Psoas muscle (tissue), 8 donors: ENCODE measurements at places on chromosomes 3 and 15.

GRCh38 chr3:97692831-97693230 lies 71.7 kb upstream of the ARL6 start:
- no peak for DNase-seq

- no peak for DNase-seq
Observed at GRCh38 chr3:71684757-71685386, 40.3 kb downstream of the EIF4E3 start.

DNA sequence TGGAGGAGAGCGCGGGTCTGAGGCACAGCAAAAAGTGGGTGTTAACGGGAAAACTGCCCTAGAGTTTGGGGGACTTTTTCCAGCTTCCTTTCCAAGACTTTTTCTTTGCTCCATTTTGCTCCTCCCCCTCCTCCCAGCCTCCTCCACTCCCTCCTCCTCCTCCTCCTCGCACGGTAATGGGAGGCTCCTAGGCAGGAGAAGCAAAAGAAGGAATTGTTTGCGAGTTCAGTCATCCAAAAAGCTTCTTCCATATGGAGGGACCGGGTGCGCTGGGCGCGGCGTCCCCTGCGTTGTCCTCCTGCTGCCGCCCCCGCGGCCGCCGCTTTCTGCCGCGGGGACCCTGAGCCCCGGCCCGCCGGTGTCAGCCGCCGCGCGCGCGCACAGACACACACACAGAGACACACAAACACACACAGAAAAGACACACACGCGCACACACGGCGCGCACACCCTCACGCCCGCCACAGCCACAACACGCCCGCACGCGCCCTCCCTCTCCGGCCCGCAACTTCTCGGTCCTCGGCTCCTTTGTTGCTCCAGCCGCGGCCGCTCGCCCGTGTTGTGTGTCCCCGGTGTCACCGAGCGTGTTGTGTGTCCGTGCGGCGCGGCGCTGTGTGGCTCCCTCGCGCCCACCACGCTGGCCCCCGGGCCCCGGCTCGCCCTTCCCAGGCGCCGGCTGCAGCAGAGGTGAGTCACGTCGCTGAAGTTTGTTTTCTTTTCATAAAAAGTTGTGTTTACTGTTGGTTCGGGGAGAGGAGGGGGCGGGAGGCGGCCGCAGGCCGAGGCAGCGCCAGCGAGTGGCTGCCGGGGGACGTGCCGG lies at the start of gene BOC:
Gene BOC, plus strand, starts transcription at position 228 of the 820 bp plus-strand sequence. CDS start 38,246 bp downstream, outside the sequence.
- DNase-seq: peak; percentile 43

DNA sequence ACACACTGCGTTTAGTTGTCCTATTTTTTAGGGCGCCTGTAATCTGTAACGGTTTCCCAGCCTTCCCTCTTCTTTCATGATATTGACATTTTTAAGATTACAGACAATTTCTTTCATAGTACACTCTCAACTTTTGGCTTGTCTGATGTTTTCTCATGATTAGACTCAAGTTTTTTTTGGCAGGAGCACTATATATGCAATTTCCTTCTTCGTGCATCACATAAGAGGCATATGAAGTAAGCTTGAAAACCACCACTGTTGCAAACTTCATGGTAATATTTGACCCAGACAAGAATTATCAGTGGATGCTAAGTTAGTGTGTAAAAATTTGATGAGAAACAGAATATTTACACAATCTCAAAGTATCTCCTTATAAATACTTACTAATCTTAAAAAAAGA lies 119.2 kb upstream of the CMC1 start:
- DNase-seq: no peak

DNA sequence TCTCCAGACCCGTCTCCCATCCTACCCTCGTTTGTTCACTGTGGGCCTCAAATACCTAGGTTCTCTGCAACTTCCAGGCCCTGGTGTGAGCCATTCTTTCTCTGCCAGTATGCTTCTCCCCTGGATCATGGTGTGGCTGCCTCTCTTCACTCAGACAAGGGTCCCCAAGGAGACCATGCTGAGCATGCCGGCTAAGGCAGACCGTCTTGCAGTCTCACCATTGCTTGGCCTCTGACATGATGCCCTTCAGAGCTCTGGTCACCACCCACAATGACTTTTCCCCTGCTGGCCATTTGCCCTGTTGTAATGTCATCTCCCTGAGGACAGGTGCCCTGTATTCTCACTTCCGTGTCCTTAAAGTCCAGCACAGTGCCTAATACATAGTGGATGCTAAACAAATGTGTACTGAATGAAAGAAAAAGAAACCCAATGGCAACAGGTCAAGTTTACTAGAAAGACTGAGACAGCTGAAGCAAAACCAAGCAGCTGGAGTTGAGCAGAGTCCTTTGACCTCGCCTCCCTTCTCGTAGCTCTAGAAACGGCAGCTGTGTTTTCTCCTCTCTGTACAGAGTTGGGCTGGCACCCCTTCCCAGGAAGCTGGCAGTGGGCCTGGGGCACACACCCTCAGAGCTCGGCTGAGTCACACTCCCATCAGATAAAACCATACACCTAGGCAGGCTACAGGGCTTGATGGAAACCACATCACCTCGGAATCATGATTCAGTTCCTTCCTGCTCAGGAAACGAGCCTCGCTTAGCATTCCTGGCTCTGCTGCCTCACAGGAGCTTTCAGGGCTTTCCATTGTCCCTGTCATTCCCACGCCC lies 8.6 kb downstream of the TLR9 start:
- DNase-seq: peak; percentile 74

- no peak for DNase-seq
Observed at GRCh38 chr3:38478901-38479300, 17.2 kb upstream of the EXOG start.

- no peak for DNase-seq
Observed at GRCh38 chr3:15505479-15506165, 15.9 kb downstream of the COLQ start.

DNA sequence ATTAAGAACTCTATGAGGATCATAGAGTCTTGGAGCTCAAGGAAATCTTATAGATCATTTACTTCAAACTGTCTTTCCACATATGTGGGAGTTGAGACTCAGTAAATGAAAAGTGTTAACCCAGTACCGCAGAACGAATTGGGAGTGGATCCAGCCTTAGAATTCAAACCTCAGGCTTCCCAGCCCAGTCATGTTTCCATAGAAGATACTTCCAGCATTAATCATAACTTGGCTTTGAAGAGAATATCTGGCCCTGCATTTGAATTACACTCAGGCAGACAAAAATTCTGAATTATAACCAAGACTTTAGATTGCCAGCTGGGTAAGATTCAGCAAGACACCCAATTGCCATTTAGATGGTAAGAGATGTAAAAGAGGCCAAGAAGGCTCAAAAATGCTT lies 972.0 kb downstream of the TUSC7 start:
- DNase-seq: no peak

- DNase-seq: peak; percentile 84
Observed at GRCh38 chr15:31366169-31366734, 39.6 kb downstream of the KLF13 start.

DNA sequence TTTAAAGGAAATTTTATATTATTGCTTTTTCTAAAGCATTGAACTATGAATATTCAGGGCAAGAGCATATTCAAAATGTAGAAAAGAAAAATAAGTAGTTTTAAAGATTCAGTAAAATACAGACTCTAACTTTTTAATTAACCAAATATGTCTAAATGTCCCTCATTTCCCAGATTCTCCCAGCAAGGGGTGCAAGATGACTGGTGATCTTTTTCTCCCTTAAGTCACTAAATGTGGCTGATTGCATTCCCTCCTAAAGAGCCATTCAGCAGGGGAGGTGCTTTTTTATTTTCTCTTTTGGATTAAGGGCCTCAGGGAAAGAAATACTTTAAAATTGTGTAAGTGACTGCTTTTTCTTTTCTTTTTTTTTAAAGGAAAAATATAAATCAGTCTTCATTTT lies 406.9 kb downstream of the OXSM start:
- no peak for DNase-seq

- no peak for DNase-seq
Observed at GRCh38 chr15:69150841-69151240, 9.6 kb upstream of the GLCE start.

- DNase-seq: no peak
Observed at GRCh38 chr3:190706582-190706981, 155.9 kb downstream of the GMNC start.

GRCh38 chr3:155859859-155860258 lies 5.6 kb upstream of the SLC33A1 start:
- DNase-seq: no peak

DNA sequence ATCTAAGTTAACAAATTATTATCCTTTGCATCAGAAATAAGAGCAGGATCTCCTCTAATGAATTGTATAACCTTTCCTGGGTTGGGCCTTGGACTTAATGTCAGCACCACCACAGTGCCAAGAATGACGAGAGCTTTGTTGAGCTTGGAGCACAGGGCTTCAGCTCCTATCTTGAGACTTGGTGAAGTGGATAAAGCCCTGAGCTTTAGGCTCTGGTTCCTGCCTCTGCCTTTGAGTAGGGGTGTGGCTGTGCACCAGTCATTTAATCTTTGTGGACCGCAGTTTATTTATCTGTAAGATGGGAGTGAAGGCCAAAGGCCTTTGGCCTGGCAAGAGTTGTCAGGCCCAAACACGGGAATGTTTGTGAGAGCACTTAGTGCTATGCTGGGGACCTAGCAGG lies 162.2 kb downstream of the VGLL4 start:
- DNase-seq: no peak

DNA sequence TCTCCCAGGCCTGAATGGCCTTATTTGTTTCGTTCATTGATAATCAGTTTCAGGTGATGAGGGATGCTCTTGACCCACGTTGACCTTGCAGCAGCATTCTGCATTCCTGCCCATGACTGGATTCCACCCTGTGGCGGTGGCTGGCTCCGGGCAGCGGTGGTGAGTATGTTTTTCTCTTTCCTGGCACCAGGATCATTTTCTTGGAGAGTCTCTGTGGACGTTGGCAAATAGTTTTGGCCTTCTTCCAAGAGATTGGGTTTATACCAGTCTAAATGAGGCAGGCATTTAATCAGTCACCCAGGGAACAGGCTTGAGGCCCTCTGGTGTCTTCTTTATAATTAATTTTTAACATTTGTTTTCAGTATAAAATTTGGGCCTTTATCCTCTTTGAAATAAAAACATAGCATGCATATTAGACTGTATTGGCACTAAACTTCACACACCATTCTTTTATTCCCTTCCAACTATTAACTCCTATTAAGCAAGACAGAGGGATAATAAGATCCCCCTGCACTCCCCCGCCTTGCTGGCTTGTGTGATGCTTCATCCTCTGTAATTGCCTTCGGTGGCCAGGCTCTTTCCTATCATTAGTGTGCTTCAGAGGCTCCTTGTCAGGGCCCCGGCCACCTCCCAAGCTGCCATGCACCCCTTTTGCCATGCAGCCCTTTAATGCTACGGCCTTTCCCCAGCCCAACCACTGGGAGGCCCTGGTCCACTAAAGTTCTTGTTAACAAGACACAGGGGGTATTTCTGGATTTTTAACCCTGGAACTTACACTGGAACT lies 176.2 kb upstream of the TOPAZ1 start:
- no peak for DNase-seq

DNA sequence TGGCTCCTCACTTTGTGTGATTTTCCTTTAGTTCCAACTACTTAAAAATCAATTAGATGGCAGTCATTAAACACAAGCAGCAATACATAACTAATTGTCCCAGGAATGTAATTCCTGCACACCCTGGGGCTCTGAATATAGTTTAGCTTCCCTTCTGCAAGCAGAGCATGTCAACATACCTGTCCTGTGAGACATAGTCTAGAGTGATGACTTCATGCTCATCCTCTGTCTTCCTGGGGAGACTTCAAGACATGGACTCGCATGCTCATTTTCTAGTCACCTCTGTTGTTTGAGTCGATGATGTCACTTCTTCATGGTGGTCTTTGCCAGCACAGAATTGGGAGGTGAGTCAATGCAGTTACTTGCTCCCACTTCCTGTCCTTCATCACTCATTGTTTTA lies 15.7 kb downstream of the C3orf52 start:
- DNase-seq: no peak

- no peak for DNase-seq
Observed at GRCh38 chr15:41905036-41905793, 11.4 kb upstream of the SPTBN5 start.

GRCh38 chr3:190721330-190721729 lies 141.2 kb downstream of the GMNC start:
- DNase-seq: no peak

DNA sequence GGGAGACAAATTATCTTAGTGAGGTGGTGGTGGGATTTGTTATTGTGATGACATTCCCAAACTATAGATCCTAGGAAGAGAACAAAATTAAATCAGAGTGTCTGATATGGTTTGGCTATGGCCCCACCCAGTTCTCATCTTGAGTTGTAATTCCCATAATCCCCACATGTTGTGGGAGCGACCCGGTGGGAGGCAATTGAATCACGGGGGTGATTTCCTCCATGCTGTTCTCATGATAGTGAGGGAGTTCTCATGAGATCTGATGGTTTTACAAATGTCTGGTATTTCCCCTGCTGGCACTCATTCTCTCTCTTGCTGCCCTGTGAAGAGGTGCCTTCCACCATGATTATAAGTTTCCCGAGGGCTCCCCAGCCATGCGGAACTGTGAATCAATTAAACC lies 62.0 kb downstream of the RPL22L1 start:
- no peak for DNase-seq

DNA sequence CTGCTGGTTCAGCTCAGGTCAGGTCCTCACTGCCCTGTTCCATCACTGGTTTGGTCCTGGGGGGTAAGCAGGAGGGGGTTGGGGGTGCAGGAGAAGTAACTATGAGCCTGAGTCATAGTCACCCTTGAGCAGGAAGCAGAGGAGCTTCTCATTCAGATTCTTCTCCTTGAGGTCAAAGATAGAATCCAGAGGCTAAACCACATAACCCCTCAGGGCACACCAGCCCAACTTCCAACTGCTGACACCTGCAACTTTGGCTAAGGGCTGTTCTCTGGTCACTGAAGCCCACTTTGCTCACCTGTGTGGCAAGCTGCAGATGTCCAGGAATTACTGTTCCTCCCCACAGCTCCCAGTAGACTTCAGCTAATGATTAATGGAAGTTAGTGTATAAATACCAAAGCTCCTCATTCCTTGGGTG lies 48.8 kb upstream of the LRRFIP2 start:
- DNase-seq: no peak

GRCh38 chr15:76674883-76675282 lies 230.3 kb downstream of the SCAPER start:
- DNase-seq: no peak

DNA sequence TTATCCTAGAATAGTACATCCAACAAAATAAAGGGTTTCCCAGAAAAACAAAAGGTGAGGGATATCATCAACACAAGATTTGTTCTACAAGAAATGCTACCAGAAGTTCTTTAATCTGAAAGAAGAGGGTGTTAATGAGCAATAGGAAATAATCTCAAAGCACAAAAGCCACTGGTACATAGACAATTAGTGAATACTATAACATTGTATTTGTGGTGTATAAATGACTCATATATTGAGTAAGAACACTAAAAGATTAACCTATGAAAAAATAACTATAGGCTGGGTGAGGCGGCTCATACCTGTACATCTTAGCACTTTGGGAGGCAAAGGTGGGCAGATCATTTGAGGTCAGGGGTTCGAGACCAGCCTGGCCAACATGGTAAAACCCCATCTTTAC lies 210.2 kb upstream of the SLITRK3 start:
- no peak for DNase-seq

GRCh38 chr15:95291898-95292472 lies 1038.5 kb upstream of the NR2F2 start:
- no peak for DNase-seq

GRCh38 chr3:46998121-46998851 lies 18.8 kb downstream of the NBEAL2 start:
- DNase-seq: peak; percentile 77
